ENCODE measurements at places on chromosomes 3 and 15.

- DNase-seq = no peak
Observed at GRCh38 chr3:100297784-100298183, 36.8 kb upstream of the NIT2 start.

DNA sequence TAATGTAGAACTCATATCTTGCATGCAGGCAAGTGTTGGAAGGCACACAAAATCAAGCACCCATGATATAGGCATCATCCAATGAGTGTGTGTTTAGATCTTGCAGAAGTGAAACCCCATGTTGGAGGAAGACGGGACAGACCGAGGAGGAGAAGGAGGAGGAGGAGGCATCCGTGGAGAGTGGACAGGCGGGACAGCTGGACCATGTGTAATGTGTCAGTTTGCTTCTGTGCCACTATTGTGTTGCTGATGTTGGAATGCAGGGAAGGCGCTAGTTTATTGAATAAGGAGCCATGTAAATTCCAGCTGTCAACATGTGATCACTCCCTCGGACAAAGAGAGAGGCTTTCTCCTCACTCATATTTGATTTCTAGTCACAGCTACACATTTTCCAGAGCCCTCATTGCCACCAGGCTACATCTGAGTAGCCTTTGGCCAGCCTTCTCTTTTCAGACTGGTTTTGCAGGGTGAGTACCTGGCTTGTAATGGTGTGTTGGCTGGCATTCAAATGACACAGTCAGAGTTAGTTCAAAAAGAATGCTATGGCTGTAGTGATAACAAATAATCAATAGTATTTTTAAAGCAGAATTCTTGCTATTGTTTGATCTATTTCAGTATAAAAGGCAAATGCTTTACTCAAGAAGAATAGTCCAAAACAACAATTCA, 1037.6 kb upstream of the NR2F2 start:
- no peak for DNase-seq

GRCh38 chr15:38294126-38294525, 41.5 kb downstream of the SPRED1 start:
- no peak for DNase-seq

DNA sequence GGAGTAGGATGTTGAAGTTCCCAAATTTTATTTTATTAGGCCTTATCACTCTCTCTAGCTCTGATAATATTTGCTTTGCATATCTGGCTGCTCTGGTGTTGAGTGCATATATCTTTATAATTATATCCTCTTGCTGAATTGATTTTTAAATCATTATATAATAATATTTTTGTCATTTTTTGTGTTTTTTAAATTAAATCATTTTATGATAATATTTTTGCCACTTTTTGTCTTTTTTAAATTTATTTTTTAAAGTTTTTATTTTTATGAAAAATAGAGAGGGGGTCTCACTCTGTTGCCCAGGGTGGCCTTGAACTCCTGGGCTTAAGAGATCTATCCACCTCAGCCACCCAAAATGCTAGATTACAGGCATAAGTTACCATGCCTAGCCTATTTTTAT, 34.5 kb upstream of the OTOL1 start:
- no peak for DNase-seq

DNA sequence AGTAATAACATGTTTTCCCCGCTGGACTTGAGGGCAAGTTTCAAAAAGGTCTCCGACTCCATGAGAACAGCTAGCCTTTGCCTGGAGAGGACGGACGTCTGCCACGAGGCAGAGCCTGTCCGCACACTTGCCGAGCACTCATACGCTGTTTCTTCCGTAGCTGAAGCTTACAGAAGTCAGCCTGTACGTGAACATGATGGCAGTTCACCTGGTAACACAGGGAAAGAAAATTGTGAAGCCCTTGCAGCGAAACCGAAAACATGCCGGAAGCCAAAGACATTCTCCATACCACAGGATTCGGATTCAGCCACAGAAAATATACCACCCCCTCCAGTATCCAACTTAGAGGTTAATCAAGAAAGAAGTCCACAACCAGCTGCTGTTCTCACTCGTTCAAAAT, 43.9 kb upstream of the RASA2 start:
- no peak for DNase-seq

DNA sequence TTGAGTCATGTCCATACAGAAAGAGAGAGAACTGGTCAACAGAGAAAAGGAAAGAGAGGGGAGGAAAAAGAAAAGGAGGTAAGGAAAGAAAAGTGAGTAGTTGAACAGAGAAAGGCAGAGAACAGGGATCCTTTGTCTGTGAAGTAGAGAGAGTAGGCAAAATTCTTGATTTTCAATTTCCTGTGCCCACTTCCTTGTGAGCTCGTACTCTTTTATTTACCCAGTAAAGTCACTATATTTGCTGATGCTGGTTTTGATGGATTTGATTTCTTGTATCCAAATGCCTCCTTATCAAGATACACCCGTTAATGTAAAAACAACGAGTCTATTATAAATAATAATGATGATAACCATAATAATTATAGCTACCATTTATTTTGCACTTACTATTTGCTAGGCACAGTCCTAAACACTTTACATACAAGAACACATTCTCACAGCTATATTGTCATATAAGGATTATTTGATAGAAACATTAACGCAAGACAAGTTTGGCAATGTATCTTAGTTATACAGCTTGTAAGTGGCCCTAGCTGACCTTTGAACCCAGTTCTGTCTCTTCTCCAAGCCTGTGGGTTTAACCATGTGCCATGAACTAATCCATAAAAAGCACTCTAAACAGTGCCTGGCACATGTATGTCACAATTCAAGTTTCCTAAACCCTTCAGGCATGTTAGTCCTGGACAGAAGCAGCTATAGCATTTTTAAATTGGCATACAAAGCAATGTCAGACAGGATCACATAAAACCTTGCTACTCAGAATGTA, 6.7 kb upstream of the P2RY1 start:
- no peak for DNase-seq

DNA sequence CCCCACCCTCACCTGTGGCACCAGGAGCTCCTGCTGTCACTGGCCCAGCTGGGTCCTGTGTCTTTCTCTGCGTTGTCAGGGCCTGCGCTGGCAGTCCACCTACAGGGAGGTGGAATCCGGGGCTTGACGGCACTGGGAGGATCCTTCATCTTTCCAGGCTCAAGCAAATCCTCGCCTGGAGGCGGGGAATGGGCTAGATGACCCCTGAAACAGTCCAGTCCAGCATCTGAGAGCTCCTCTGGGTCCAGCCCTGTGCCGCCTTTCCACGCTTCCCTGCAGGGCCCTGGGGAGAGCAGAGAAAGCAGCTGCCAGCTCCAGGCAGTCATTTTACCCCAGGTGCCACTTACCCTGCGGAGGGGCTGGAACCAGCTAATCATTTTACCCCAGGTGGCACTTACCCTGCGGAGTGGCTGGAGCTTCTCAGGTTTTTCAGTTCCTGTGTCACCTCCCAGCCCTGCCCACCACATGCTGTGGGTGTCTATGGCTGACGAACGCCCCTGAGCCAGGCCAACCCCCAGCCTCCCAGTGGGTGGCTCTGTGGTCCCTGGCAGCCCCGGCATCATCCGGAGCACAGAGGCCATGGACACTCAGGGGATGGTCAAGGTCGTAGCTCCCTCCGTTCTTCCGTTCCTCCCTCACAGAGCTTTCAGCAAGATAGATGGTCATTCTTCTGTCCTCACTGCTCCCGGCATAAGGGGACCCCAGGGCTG, 17.9 kb upstream of the ADIPOQ start:
- no peak for DNase-seq

- DNase-seq = no peak
Observed at GRCh38 chr3:14685179-14685578, 10.2 kb downstream of the C3orf20 start.

- peak; percentile 18 for DNase-seq
Observed at GRCh38 chr3:136819392-136819730, 435 bp downstream of the SLC35G2 start.

DNA sequence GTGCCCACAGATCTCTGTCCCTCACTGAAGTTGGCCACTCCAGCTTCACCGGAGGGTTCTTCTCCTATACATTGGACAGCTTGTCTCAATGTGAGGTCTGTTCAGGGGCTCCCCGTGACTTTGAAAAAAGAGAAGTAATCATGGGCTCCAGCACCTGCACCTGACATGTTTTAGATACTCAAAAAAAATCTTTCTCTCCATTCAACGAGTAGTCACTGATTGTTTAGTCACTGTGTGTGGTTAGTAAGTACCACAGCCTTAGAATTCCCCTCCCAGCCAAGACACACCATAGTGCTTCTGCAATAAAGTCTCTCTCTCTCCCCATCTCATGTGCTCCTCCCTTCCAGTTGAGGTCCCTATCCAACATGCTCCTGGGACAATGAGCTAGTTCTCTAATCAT, 18.6 kb downstream of the CCR9 start:
- no peak for DNase-seq

Data from activated CD8-positive, alpha-beta memory T cell treated with anti-CD3 and anti-CD28 coated beads, Interleukin-2, amount 50 U/mL, for 4 hours (primary cell).